ENCODE measurements at places on chromosomes 2 and 18.

- no peak for DNase-seq
Measured at GRCh38 chr2:241068942-241069810, 32.9 kb downstream of the MTERF4 start.

GRCh38 chr2:30216157-30216556, 15.2 kb upstream of the LBH start:
- DNase-seq, result no peak

DNA sequence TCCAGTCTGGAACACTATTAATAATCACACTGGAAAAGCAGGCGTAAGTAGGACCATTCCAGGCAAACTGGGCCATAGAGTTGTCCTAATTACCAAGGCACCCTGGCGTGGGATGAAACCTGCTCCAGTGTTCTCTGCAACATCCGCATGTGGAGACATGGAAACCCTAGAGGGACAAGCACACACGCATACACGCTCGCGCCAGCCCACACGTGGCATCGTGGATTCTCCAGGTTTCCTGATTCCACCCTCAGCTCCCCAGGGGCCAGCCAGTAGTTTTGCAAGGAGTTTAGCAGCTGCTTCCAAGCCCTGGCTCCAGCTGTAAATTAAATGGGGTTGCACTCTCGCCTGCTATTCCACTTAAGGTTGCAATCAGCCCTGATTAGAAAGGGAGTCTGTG, 127.7 kb downstream of the DYSF start:
- no peak for DNase-seq

DNA sequence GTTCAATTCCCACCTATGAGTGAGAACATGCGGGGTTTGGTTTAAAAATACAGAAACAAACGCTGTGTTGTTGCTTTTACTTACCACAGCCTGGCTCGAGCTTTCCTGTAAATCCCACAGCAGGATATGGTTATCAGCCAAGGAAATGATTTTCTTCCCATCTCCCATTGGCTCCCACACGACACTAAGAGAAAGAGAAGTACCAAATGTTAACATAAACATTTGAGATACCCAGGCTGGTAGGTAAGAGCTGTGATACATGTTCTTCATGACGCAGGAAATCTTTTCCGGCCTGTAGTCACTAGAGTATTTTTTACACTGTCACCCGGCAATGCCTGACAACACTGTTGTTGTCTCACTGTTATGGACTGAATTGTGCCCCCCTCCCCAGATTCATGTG, 163.6 kb downstream of the EIPR1 start:
- no peak for DNase-seq

- DNase-seq, result no peak
Measured at GRCh38 chr2:73896362-73897239, 3.8 kb downstream of the ACTG2 start.

GRCh38 chr18:26511339-26512071, 36.8 kb downstream of the KCTD1 start:
- DNase-seq, result no peak

Measured in stimulated activated CD8-positive, alpha-beta memory T cell treated with anti-CD3 and anti-CD28 coated beads, Interleukin-4, amount 100 ng/mL, for 1 hour (primary cell).